ENCODE measurements at places on chromosomes 1 and 21.

- DNase-seq: no peak
Observed at GRCh38 chr1:60757485-60757884, 324.9 kb upstream of the NFIA start.

- DNase-seq: no peak
Observed at GRCh38 chr1:247287460-247287859, 31.6 kb downstream of the VN1R5 start.

- peak; percentile 56 for DNase-seq
Observed at GRCh38 chr1:151710187-151710840, 6.3 kb downstream of the CELF3 start.

DNA sequence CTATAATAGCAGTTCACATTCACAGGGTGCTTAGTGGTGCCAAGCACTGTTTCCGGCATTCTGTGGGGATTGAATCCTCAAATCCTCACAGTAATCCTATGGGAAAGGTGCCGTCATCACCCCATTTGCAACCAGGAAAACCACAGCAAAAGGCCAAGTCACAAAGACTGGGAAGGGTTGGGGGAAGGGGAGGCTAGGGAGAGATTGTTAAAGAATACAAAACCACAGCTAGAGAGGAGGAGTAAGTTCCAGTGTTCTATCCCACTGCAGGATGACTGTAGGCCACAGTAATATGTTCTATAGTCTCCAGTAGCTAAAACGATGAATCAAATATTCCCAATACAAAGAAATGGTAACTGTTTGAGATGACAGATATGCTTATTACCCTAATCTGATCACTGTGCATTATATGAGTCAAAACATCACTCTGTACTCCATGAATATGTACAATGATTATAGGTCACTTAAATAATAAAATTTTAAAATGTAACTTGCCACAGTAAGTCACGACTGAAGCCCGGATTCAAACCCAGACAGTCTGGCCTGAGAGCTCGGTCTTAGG, 256.8 kb downstream of the TOMM20 start:
- DNase-seq: peak; percentile 97

GRCh38 chr1:246291127-246291526, 216.0 kb downstream of the SMYD3 start:
- DNase-seq: no peak

GRCh38 chr1:98289311-98289710, 368.5 kb upstream of the DPYD start:
- DNase-seq: no peak

GRCh38 chr1:202745323-202745888, 35.2 kb upstream of the SYT2 start:
- DNase-seq: no peak

- DNase-seq: no peak
Observed at GRCh38 chr1:33878392-33878791, 14.5 kb downstream of the HMGB4 start.

All from fibroblast of skin of right biceps (primary cell).